Thoracic aorta (tissue), 2 donors: ENCODE measurements at places on chromosomes 5 and 9. TPM values are rescaled to one million over a fixed set of nuclear protein-coding genes. Genes with fewer than 3 reads are reported as not detected.

DNA sequence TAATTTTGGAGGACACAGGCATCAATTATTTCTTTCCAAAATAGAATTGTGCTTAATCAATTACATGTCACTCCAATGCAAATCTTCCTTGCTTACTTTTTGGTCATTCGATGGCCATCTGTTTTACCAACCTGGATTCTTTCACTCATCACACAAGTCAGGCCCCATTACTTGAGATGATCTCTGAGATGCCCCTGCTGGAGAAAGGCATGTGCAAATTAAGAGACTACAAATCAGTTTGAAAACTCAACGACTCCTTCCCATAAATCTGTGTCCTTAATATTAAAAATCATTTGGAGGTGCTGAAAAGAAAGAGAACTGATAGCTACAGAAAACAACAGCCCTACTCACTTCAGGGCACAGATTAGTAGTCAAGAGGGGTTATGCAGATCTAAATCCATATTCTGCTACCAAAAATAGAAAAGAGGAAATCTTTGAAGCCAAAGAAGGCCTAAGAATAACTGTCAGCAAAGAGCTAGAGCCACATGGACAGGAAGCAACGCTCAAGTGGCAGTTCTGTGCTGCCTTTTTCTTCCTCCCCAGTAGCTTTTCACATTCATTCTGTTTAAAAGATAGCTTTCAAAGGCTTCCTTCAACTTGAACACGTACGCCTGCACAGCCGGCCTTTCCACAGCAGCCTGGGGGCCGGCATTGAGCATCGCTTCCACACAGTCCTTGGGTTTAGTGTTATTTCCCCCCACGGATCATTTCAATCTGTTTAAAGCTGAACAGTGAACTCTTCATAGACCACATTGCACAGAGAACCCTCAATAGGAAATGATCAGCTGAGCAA is 79.3 kb upstream of the MAP3K1 start:
- no peak overlapping the region for H3K4me3 ChIP-seq
- H3K36me3 ChIP-seq: no peaks in the 10 kb centered on the region
- peaks cover 21% of the 10 kb centered on the region for H3K4me1 ChIP-seq

Gene ANKRD55
- not detected for total RNA-seq

GRCh38 chr5:9363449-9363848 is 182.4 kb downstream of the SEMA5A start:
- H3K4me1 ChIP-seq: peaks cover 29% of the 10 kb centered on the region
- no peaks in the 10 kb centered on the region for H3K36me3 ChIP-seq
- H3K4me3 ChIP-seq: peak overlapping the region; percentile 3
- peak overlapping the region; percentile 61 for H3K27ac ChIP-seq
- no peaks in the 10 kb centered on the region for H3K27me3 ChIP-seq
- no peak for DNase-seq

DNA sequence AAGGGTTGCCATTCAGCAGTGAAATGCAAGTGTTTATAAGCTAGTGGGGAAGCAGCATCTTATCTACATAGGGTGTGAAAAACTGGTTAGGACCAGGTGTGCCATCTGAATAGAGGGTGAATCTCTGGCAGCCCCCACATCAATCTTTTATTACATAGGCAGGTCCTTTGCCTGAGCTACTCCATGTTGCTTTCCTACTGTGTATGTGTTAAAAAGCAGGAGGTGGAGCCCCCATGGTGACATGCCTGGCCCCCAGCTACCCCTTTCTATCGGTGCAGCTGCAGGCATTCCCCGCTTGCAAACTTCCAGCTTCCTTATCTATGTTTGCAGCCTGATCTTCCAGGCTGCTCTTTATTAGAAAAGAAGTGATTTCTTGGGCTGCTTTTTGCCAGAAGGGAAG is 353.5 kb downstream of the SPATA31D1 start:
- H3K27me3 ChIP-seq: no peaks in the 10 kb centered on the region
- no peaks in the 10 kb centered on the region for H3K36me3 ChIP-seq
- H3K4me1 ChIP-seq: no peaks in the 10 kb centered on the region
- no peak for DNase-seq
- H3K27ac ChIP-seq: no peak overlapping the region

Gene IFNA2
- total RNA-seq: not detected

GRCh38 chr5:103915081-103915480 is 352.5 kb upstream of the NUDT12 start:
- H3K4me3 ChIP-seq: no peak overlapping the region
- no peaks in the 10 kb centered on the region for H3K4me1 ChIP-seq
- no peaks in the 10 kb centered on the region for H3K27me3 ChIP-seq
- no peak overlapping the region for H3K27ac ChIP-seq
- H3K36me3 ChIP-seq: no peaks in the 10 kb centered on the region

DNA sequence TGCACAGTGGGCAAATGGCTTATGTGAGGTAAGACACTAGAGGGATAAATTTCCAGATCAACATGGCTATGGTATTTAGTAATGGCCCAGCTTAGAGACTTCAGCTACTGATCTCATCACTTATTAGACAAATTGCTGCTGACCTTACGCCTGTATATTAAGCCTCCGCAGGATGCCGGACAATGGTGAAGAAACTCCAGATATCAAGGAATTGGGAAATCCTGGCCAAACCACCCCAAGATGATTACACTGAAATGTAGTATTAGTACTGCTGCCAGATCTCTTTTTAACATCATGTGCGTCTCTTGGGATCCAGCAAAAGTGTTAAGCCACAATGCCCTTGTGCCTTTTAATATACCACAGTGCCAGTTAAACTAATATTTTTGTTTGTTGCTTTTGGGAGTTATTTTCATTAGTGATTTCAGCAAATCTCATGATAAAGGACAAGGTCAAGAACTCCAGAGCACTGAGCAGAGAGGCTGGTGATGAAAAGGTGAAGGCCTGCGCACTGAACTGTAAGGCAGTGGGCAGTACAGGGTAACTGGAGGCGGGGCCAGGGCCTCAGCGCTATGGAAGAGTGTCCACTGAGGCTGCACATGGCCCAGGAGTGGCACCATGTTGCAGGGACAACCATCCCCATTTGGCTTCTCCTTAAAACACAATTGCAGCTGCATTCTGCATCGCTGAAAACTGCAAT is 32.5 kb downstream of the TSTD2 start:
- no peak overlapping the region for H3K4me3 ChIP-seq
- peaks cover 52% of the 10 kb centered on the region for H3K36me3 ChIP-seq
- H3K4me1 ChIP-seq: peaks cover 32% of the 10 kb centered on the region
- H3K27me3 ChIP-seq: no peaks in the 10 kb centered on the region
- no peak for DNase-seq

Gene MYMK
- total RNA-seq: not detected

- DNase-seq: no peak
- no peak overlapping the region for H3K27ac ChIP-seq
- H3K27me3 ChIP-seq: no peaks in the 10 kb centered on the region
- peak overlapping the region; percentile 61 for H3K4me3 ChIP-seq
- peaks cover 14% of the 10 kb centered on the region for H3K4me1 ChIP-seq
Observed at GRCh38 chr5:400282-401145, 42.5 kb upstream of the EXOC3 start.

- no peaks in the 10 kb centered on the region for H3K4me1 ChIP-seq
- H3K27ac ChIP-seq: no peak overlapping the region
- no peaks in the 10 kb centered on the region for H3K36me3 ChIP-seq
- no peaks in the 10 kb centered on the region for H3K27me3 ChIP-seq
Observed at GRCh38 chr5:124795829-124796228, 49.4 kb upstream of the ZNF608 start.

Gene RNF180
- total RNA-seq: 46.6 TPM

DNA sequence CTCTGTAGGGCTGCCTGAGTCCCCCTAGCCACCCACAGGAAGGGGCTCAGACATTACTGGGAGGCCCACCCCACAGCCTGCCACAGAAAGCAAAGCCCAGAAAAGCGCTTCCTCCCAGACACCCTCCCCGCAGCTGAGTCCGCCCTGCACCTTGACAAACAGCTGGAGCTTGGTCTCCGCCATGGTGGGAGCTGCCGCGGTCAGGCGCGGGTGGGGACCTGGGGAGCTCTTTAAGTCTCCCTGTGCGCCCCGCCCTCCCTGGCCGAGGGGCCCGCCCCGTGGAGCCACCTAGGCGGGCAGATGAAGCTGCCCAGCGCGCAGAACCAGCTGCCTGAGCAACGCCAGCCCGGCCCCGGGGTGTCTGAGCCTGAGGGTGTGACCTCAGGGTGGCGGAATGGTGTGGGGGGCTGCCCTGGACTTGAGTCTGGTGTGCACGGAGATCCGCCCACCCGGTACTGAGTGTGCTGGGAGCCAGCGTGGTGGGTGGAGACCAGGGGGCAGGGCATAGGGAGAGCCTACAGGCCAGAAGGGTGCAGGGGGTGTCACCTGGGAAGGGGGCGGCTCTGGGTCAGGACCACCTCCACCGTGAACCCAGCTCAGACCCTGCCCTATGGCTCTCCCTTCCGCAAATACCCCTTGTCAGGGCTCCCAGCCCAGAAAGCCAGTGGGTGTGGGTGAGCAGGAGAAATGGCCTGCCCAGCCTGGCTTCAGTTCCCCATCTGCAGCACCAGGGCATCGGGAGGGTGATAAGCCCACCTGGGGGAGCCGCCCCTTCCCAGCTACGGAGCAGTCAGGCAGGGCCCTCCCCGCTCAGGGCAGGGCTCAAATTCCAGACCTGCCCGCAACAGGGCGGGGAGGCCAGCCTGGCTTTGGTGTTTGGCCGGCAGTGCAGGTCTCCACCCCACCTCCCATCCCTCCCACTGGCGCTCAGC is at the start of gene CLIC3:
CLIC3 (minus strand) TSS at position 208 of the 932 bp plus-strand sequence; CDS start at position 183, 25 bp downstream.
- H3K27me3 ChIP-seq: no peaks in the 10 kb centered on the region
- peak within 1 kb of the TSS; percentile 63 for H3K4me3 ChIP-seq
- no peak for DNase-seq
- peak within 1 kb of the TSS; percentile 54 for H3K27ac ChIP-seq
- H3K4me1 ChIP-seq: peaks cover 37% of the 10 kb centered on the region

Gene ANKRD31
- not detected for total RNA-seq

Gene PCA3
- total RNA-seq: not detected

Gene C9orf153
- total RNA-seq: 0.68 TPM

Gene FLT4
- total RNA-seq: 4.8 TPM

Gene ADAMTS13
- total RNA-seq: 1.3 TPM

DNA sequence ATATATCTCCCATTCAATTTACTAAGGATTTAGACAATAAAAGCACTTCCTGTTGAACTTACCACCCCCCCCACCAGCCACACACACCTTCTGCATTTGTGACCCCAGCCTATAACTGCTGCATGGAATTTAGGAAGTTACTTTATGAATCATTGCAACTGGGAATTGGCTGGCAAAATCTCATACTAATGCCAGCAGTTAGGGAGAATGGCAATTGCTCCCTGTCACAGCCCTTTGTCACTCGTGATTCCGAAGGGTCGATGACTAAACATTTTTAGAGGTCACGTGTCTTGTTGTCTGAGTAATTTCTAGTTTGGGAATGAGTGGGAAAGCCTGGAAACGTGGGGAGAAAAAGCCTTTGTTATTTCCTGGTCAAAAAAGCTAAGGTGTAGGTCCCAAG is 46.6 kb upstream of the PCA3 start:
- no peaks in the 10 kb centered on the region for H3K27me3 ChIP-seq
- peaks cover 11% of the 10 kb centered on the region for H3K4me1 ChIP-seq
- DNase-seq: peak; percentile 41
- H3K36me3 ChIP-seq: peaks cover 7% of the 10 kb centered on the region
- peak overlapping the region; percentile 51 for H3K27ac ChIP-seq
- H3K4me3 ChIP-seq: no peak overlapping the region

- DNase-seq: no peak
- no peaks in the 10 kb centered on the region for H3K27me3 ChIP-seq
- H3K4me3 ChIP-seq: no peak overlapping the region
Observed at GRCh38 chr5:68046445-68046844, 169.1 kb upstream of the PIK3R1 start.

GRCh38 chr5:38848637-38849036 is 2.8 kb downstream of the OSMR start:
- no peak for DNase-seq
- H3K27me3 ChIP-seq: no peaks in the 10 kb centered on the region
- H3K4me1 ChIP-seq: peaks cover 14% of the 10 kb centered on the region

GRCh38 chr5:139565411-139566305 is 4.5 kb downstream of the UBE2D2 start:
- H3K4me1 ChIP-seq: peaks cover 70% of the 10 kb centered on the region
- no peak overlapping the region for H3K27ac ChIP-seq
- H3K4me3 ChIP-seq: peak overlapping the region; percentile 34

Gene OR1Q1
- total RNA-seq: not detected

GRCh38 chr5:66675406-66675805 is 79.2 kb downstream of the MAST4 start:
- H3K4me1 ChIP-seq: no peaks in the 10 kb centered on the region
- no peak overlapping the region for H3K4me3 ChIP-seq
- H3K27ac ChIP-seq: no peak overlapping the region
- no peaks in the 10 kb centered on the region for H3K27me3 ChIP-seq

DNA sequence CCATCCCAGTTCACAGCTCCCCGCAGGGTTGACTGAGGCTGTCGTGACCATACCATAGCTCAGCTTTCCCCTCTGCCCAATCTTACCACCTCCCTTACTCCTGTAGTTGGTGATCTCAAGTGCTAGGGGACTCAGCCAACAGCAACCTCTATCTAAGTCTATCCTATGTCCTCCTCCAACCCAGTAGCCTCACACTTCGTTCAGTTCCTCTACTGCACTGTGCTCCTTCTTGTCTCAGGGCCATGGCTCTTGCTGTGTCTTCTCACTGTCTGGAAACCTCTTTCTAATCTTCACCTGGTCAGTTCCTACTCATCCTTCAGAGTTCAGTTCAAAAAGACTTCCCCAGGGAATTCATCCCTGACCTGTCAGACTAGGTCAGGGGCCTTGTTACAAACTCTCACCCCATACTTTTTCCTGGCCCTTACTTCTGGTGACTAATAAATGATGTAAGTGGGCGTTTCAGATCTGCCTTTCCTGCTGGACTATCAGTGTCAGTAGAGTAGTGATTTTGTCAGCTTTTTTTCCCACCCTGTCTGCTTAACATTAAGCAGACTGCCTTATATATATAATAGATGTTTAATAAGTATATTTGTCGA is 53.6 kb upstream of the NR3C1 start:
- H3K27ac ChIP-seq: no peak overlapping the region
- DNase-seq: no peak
- H3K4me1 ChIP-seq: no peaks in the 10 kb centered on the region
- H3K4me3 ChIP-seq: no peak overlapping the region

Gene PCDHAC1
- 0.71 TPM for total RNA-seq

DNA sequence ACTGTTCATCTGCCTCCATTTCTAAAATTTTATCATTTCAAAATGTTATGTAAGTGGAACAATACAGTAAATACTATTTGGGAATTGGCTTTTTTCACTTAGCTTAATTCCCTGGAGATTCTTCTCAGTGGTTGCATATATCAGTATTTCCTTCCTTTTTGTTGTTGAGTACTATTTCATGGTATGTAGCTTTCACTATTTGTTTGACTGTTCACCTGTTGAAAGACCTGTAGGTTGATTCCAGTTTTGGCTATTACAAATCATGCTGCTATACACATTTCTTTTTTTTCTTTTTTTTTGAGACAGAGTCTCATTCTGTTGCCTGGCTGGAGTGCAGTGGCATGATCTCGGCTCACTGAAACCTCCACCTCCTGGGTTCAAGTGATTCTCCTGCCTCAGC is 33.0 kb upstream of the PWWP2A start:
- H3K27ac ChIP-seq: no peak overlapping the region
- no peak for DNase-seq
- H3K4me3 ChIP-seq: no peak overlapping the region
- H3K36me3 ChIP-seq: no peaks in the 10 kb centered on the region
- H3K4me1 ChIP-seq: no peaks in the 10 kb centered on the region

DNA sequence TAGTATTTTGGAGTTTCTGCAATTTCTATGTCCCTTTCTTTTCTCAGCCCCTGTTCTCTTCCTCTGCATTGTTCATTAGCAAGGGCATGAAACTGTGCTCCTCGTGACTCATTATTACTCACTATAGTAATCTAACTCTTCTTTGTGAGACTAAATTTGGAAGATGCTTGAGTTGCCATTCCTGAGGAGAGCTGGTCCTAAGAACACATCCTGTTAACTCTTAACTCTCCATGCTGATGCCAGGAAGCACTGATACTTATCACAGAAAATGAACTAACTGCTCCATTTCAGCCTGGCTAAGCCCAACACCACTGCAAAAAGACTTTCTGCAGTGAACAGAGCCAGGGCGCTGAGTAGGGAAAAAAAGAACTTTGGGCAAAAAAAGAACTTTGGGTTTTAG is 10.6 kb upstream of the CSNK1A1 start:
- no peaks in the 10 kb centered on the region for H3K36me3 ChIP-seq
- no peaks in the 10 kb centered on the region for H3K27me3 ChIP-seq
- H3K27ac ChIP-seq: peak overlapping the region; percentile 70
